HT-29 (cell line): ENCODE measurements at places on chromosomes 13 and 19. TPM values are rescaled to one million over a fixed set of nuclear protein-coding genes. Genes with fewer than 3 reads are reported as not detected.

The SMIM44 gene
- total RNA-seq: 0.60 and 1.4 TPM in 2 replicates

The RPL18 gene
- total RNA-seq: 6,271 and 6,382 TPM in 2 replicates

The FAM216B gene
- not detected in 2 replicates for total RNA-seq

The SYNE4 gene
- 8.6 and 9.4 TPM in 2 replicates for total RNA-seq

The C13orf42 gene
- total RNA-seq: not detected in 2 replicates

The SLC6A16 gene
- 0.26 TPM in 1 of 2 replicates, not detected in the other for total RNA-seq

The SUPT5H gene
- total RNA-seq: 128 and 151 TPM in 2 replicates

The EPN1 gene
- 195 and 216 TPM in 2 replicates for total RNA-seq

The SSC5D gene
- total RNA-seq: 0.18 TPM in 1 of 2 replicates, not detected in the other

The FCGBP gene
- 10.1 and 14.8 TPM in 2 replicates for total RNA-seq

The KIR2DL1 gene
- not detected in 2 replicates for total RNA-seq

The KLK13 gene
- total RNA-seq: not detected in 2 replicates

The IRGC gene
- total RNA-seq: 0.08 TPM in 1 of 2 replicates, not detected in the other

The ADGRE1 gene
- not detected in 2 replicates for total RNA-seq

The CLDND2 gene
- total RNA-seq: 0.81 and 1.8 TPM in 2 replicates

The KRI1 gene
- 38.3 and 68.1 TPM in 2 replicates for total RNA-seq

The RFX1 gene
- 6.0 and 6.2 TPM in 2 replicates for total RNA-seq

The PSG6 gene
- not detected in 2 replicates for total RNA-seq

The ZNF585A gene
- 0.16 and 3.7 TPM in 2 replicates for total RNA-seq
